ENCODE measurements at places on chromosomes 2 and 18.

- DNase-seq: no peak
Observed at GRCh38 chr2:60356346-60356745, 197.1 kb downstream of the BCL11A start.

GRCh38 chr2:1656326-1656960 is 87.9 kb downstream of the PXDN start:
- DNase-seq: no peak

GRCh38 chr2:7976206-7976605 is 705.6 kb upstream of the ID2 start:
- DNase-seq: no peak

GRCh38 chr2:28643327-28643726 is 108.3 kb upstream of the PPP1CB start:
- DNase-seq: no peak

- DNase-seq: no peak
Observed at GRCh38 chr2:167100506-167100905, 212.2 kb downstream of the XIRP2 start.

GRCh38 chr2:231640641-231641111 is 48.0 kb downstream of the TEX44 start:
- DNase-seq: no peak

- DNase-seq: no peak
Observed at GRCh38 chr18:12376034-12376753, 833 bp downstream of the AFG3L2 start.

DNA sequence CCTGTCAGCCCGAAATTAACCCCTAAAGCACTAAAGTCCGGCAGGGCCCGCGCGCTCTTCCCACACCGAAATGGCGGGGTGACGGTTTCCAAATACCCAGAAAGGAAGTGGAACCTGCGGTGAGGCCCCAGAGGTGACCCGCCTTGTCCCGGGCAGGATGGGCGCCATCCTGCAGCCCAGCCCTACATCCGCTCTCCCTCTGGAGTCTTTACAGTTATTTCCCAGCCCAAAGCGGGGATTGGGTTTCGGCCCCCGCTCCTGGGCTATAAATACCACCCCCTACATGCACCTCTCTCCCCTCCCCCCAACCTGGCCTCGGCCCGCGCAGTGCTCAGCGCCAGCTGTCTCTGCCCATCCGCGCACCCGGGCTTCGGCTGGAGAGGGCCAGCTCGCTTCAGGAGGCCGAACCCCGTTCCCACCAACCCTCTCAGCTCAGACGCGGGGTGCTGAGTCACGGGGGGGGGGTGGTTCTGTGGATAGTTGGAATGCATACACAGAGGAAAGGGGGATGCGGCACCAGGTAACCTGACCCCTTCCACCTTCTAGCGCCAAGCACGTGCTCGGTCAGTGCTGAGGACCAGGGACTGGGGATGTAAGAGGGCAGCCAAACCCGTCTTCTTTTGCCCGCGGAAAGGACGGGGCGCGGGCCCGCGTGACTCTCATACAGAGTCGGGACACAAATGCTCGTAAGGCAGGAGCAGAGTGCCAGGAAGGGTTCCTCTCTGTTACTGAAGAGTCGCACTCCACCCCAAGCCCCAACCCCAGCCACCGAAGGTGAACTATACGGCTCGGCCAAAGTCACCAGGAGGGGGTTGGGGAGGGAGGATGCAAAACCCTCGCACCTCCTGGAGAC is at the start of gene TUBA4B:
Gene TUBA4B, plus strand, starts transcription at position 344 of the 853 bp plus-strand sequence. Its CDS starts 165 bp downstream, at position 509.
- peak; percentile 57 for DNase-seq

- DNase-seq: no peak
Observed at GRCh38 chr2:113112441-113112840, 15.0 kb upstream of the IL1RN start.

DNA sequence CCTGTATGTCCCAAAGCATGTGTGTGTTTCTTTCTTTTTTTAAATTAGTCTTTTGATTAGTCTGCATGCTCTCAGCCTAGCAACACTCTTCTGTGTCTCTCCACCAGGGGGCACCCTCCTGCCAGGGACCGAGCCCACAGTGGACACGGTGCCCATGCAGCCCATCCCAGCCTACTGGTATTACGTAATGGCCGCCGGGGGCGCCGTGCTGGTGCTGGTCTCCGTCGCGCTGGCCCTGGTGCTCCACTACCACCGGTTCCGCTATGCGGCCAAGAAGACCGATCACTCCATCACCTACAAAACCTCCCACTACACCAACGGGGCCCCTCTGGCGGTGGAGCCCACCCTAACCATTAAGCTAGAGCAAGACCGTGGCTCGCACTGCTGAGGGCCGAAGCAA is 93.8 kb downstream of the NRP2 start:
- peak; percentile 22 for DNase-seq

GRCh38 chr18:63244607-63245006 is 75.0 kb downstream of the BCL2 start:
- no peak for DNase-seq

DNA sequence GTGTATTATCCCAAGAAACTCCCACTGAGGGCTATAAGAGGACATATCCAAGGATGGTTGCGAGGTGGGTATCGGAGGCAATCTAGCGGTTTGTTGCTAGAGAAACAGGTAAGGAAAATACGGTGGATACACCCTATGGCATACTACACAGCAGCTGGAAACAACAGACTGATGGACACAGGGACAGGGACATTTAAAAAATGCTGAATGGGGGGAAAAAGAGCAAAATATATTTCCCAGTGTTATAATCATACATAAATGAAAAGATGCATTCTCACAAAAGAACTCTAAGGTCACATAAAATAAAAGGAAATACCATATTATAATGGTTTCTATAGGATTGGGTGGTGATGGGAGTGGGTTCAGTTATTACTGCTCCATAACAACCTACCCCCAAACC is 95.9 kb downstream of the SMC6 start:
- no peak for DNase-seq

DNA sequence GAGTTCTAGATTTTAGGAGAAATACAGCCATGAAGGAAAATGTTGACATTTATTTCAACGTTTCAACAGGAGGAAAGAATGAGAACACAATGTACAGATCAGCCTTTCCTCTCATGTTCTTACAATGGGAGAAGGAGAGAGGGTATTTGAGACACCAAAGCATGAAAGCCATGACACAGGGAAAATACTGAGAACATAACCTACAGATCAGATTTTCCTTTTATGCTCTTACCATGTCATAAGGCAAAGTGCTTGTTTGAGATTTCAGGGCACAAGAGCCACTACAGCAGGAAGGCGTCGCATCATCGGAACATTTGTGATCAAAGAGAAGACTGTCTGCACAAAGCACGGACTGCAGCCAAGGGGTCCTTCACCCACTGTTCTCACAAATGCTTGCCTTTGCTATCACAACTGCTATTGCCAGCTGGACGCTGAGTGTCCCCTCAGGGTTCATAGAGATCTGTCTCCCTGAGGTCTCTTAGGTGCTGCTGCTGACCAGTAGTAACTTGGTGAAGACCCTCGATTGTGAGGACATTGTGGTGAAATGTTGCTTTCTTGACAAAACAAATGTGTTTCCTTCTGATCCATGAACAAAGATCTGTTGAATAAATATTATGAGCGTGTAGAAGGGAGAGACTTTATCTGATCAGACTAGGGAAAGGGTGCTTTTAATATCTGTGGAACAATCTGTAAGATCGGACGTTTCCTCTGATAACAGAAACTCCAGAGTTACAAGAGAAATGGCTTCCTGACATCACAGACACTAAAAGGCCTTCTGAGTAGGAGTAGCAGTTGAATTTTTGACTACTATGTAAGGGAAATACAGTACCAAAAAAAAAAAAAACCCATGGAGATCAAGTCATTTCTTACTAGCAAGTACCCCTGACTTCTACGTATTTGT is 6.4 kb upstream of the IL1RL1 start:
- peak; percentile 8 for DNase-seq

DNA sequence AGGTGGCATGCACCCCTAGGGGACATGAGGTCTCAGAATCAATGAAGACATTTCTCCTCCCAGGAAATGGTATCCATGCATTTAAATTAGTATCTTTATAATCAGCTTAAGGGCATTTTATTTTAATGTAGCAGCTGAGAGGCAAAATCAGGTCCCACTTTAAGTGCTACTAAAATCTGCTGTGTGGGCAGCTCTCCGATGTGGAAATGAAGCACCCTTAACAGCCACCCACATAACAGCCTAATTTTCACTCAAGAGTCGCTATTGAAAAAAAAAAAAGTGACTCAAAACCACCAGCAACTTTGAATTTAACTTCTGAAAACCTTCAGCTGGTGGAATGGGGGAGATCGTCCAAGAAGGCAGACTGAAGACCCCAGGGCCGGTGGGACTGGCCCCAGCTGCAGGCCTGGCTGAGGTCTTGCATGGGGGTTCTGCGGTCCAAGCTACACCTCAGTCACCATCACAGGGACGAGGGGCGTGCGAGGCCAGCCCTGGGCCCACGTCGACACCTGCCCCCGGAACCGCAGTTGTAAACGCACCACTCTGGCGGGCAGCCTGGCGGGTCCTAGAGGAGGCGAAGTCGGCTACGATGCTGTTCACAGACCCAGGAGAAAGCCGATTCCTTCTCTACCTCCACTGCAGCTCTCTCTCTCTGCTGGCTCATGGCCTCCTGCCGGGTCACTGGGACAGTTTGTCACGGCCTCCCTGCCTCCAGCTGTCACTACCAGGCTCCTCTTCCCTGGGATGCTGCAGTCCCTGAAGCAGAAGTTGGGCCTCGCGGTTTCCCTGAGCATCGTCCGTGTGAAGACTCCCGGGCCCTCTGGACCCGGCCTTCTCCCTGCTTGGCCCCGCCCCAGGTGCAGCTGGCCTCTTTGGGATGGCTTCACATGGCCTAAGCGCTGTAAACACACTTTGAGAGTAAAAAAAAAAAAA is 111.9 kb downstream of the KCNF1 start:
- DNase-seq: no peak

- DNase-seq: no peak
Observed at GRCh38 chr2:54585136-54585733, 129.1 kb downstream of the SPTBN1 start.

GRCh38 chr2:2254206-2254605 is 76.9 kb downstream of the MYT1L start:
- DNase-seq: no peak

DNA sequence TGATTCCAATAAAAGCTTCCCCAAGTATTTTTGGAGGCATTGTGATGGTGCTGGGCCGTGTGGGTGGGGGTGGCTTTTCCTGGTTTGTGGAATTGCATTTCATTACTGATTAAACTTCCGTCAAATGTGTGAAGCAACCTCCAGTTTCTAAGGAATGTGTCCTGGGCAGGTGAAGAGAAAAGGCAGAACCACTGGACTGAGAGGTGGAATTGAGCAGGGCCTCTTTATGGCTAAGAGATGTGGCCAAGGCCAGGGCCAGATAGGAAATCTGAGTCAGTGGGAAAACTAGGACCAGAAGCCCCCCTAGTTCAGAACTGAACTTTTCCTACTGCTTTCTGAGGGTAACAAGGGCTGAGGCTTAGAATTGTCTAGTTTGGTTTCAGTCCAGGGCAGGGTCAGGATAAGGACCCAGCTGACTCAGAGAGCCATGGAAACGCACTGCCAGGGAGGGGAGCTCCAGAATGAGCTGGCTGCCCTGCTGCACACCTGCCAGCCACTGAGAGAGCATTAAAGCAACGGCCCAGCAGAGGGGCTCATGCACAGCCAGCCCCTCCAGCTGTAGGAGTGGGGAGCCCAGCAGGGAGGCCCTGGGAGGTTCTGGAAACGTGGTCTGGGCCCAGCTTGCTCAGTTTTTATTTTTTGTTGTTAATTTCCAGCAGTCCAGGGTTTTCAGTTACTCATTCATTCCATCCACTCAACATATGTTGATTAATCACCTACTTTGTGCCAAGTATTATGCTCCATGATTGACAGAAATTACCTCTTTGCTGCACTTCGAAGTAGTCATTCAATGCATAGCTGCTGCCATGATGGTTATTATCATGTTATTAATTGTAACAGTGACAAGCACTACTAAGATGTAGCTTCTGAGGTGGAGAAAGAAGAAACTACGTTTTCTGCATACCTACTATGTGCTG is 156.1 kb downstream of the MSH2 start:
- DNase-seq: no peak

DNA sequence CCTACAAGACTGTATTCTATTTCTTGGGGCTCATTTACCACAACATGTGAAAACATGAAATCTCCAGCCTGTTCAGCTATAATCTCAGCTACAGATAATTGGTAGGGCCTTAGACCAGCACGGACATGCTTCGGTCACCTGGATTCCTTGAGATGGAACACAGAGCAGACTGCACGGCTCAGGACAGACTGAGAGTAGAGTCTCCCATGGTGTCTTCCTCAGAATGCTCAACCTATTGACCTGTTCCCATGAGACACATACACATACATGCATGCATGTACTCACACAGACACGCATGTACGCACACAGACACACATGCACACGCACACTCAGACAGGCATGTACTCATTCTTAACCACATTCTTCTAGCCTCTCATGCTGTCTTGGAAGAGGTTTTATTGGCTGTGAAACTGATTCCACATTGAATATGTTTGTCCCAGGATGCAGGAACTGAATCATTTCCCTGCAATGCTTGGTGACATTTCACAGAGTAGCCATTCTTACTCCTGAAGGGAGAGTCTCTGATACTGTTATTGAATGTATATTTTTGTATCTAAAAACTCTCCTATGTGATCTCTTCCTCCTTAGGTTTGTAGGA is 23.5 kb upstream of the BZW1 start:
- DNase-seq: no peak

GRCh38 chr18:23735021-23735464 is 45.8 kb downstream of the LAMA3 start:
- no peak for DNase-seq

GRCh38 chr2:226888971-226889370 is 53.1 kb downstream of the RHBDD1 start:
- no peak for DNase-seq

DNA sequence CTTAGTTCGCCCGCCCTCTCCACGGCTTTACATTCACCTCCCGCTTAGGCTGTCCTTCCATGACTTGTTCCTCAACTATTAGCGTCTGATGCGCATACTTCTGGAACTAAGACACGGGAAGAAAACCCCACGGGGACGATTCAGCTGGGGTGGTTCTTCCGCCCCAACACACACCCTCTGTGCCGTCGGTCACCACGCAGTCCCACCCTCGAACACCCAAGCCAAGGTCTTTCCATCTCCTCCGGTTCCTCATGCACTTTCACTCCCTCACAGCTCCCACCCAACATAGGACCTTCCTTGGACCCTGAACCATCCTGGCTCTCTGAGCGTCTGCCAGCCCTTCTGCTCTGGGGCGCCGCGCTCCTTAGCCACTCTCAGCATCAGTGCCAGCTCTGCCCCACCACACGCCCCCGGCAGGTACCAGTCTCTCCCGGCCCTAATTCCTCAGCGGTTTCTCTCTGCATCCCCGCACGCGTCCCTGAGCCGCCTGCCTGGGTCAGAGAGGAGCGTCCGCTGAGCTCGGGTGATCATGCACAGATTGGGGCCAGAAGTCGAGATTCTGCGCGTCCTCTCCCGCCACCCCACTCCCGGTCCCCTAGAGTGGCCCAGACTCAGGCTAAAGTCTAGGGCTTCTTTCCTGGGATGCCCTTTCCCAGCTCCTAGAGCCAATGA is 522 bp upstream of the SRD5A2 start:
- DNase-seq: no peak

DNA sequence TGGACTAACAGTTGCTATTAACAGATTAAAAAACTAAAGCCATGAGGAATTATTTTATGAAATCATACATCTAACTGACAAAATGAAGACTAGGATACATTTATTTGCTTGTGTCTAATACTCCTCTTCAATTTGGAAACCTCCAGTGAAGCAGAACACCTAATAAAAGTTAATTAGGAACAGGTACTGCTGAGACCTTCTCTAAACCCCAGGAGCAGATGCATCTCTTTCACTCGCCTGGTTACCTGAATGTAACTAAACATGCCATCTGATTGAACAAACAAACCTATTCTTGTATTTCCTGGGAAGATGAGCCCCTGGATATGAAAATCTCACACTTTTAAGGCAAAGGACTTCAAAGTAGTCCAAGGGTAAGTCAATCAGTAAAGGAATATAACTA is 898.2 kb downstream of the NRXN1 start:
- no peak for DNase-seq

Measured in CD4-positive, alpha-beta T cell treated with Interleukin-17A for 4 hours (primary cell).